ENCODE measurements at places on chromosomes 1 and 21.

DNA sequence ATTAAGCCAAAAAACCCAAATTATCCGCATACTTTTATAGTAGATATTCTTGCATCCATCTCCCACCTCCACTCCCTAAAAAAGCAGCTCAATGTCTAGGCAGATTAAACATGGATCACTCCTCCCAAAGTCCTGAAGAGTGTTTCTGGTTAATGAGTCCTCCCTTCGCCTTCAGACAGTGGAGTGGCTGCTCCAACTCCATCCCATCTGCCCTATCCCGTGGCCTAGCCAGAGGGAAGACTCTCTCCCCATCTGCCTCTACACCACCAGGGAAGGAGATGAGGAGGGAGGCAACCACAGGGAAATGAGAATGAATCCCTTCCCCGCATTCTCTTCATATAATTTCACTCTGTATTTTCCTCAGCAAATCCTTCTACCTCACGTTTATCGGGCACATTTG, 103.8 kb downstream of the SLC45A1 start:
- DNase-seq: peak; percentile 48

- DNase-seq: peak; percentile 69
These were observed 22.0 kb upstream of the BATF3 start for GRCh38 chr1:212721388-212722247.

GRCh38 chr1:38046333-38046883, at the start of gene POU3F1:
Gene POU3F1 (minus strand): TSS chr1:38046793. CDS start chr1:38046743, 50 bp downstream.
- DNase-seq: no peak

GRCh38 chr1:110107867-110108469, 4.3 kb upstream of the UBL4B start:
- DNase-seq: no peak

- DNase-seq: no peak
These were observed 4.8 kb downstream of the TP73 start for GRCh38 chr1:3657096-3657475.

DNA sequence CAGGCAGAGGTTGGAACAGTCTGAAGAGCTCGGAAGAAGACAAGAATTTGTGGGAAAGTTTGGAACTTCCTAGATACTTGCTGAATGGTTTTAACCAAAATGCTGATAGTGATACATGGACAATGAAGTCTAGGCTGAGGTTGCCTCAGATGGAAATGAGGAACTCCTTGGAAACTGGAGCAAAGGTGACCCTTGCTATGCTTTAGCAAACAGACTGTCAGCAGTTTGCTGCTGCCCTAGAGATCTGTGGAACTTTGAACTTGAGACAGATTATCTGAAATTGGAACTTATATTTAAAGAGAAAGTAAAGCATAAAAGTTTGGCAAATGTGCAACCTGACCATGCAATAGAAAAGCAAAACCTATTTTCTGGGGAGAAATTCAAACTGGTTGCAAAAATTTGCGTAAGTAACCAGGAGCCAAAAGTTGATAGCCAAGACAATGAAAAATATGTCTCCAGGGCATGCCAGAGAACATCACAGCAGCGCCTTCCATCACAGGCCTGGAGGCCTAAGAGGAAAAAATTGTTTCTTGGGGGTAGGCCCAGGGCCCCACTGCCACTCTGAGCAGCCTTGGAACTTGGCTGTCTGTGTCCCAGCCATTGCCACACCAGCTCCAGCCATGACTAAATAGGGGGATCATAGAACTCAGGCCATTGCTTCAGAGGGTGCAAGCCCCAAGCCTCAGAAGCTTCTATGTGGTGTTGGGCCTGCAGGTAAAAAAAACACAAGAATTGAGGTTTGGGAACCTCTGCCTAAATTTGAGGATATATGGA, 675.3 kb downstream of the LTN1 start:
- peak; percentile 62 for DNase-seq

DNA sequence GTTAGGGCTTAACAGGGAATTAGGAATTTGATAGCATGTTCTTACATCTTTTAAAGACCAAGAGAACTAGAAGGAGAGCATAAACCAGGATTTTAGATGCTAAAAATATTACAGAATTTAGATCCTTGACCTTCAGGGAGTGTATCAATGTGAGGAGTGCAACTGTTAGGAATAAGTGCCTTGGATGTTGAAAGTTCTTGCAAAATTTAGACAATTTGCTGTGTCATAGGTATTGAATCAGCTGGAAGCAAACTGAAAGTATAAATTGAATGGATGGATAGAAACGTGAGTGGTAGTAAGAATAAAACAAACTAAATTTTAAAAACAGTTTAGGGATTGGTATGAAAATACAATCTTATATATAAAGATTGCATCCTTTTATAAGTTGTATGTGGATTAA, 27.7 kb downstream of the PPP1R12B start:
- DNase-seq: peak; percentile 66

DNA sequence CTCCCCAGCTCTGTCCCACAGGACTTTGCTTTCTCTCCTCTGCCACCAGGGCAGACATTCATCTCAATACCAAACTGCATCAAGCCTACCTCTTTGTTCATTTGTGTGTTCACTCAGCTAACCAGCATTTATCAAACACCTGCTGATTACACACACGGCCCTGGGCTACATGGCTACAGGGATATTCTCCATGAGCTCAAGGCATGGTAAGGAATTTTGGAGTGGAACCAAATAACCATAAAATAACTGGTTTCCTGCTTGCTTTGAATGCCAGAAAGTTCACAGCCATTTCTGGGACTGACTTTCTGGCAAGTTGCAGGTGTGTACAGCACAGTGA, 54.6 kb downstream of the LDLRAD2 start:
- no peak for DNase-seq

GRCh38 chr1:832136-832535, 91.6 kb upstream of the SAMD11 start:
- DNase-seq: no peak

GRCh38 chr1:7383671-7384520, 387.2 kb upstream of the VAMP3 start:
- DNase-seq: no peak

DNA sequence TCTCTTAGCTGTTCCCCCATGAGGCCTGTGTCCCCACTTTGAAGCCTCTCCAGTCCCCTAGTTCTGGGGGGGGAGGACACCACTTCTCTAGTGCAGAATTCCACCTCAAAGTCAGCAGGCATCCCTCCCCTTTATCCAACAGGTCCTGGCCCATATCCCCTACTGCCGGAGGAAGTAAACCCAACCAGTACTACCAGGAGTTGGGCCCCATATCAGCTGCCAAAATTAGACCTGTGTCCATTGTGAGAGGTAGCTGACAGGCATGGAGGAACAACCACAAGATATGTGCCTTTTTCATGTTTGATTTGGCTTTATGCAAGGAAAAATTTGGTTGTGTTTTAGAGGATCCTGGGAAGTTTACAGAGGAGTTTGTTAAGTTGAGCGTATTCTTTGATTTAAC, 22.1 kb upstream of the SLC6A9 start:
- no peak for DNase-seq

DNA sequence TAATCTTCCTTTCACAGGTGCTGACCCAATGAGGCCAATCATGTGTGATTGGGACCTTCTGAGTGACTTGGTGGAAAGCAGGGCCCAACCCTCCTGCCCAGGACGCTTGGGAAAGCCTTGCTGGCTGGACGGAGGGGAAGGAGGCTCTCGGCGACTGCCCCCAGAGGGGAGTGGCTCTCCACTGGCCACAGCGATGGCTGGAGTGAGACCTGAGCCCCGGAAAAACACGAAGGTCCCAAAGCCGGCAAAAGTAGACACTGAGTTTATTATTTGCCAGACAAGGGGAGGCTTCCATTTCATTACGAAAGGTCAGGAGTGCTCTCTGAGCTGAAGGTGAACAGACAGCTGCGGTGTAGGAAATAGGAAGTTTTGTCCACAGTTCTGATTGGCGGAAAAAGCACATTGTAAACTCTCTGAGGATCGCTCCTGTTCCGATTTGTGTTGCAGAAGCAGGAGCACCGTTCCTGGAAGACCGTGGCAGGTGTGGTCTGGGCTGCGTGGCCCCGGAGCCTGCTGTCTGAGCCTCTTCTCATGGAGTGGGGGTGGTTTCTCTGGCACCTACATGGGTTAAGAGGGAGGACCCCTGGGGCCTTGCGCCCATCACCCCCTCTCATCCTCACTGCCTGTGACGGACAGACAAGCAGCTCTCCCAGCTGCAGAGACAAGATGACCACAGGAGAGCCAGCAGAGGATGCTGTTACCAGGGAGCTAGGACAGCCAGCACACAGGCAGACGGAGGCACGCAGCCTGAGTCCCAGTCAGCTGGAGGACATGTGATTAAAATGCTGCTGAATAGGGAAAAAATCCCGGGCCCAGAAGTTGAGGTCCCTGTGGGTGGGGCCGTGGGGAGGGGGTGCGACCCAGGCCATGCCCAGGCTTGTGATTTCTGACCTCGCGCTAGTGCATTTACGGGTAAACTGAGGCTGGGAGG, 41.5 kb downstream of the KRTAP10-1 start:
- DNase-seq: no peak

- DNase-seq: no peak
These were observed 9.7 kb upstream of the LHX8 start for GRCh38 chr1:75124510-75124909.

DNA sequence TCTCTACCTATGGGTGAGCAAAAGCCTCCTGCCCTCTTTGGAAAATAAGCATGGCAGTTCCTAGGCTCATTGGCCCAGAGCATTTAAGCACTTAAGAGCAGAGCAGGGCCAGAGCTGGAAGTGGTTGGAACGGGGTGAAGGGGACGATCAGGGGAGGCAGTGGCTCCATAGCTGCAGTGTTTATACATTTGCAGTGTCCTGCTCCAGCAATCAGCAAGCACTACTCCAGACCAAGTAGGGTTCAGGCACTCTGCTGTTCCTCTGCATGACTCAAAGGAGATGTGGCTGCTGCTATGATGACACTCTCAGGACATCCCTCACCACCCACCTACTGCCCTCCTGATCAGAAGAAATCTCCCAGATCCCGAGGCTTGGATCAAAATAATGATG, 55.0 kb downstream of the TRABD2B start:
- DNase-seq: no peak

- DNase-seq: no peak
These were observed 23.1 kb upstream of the DNAH14 start for GRCh38 chr1:224906340-224906739.

- DNase-seq: no peak
These were observed 341.5 kb downstream of the VAV3 start for GRCh38 chr1:107623431-107623830.

- DNase-seq: no peak
These were observed 31.0 kb upstream of the IL10 start for GRCh38 chr1:206803221-206803730.

DNA sequence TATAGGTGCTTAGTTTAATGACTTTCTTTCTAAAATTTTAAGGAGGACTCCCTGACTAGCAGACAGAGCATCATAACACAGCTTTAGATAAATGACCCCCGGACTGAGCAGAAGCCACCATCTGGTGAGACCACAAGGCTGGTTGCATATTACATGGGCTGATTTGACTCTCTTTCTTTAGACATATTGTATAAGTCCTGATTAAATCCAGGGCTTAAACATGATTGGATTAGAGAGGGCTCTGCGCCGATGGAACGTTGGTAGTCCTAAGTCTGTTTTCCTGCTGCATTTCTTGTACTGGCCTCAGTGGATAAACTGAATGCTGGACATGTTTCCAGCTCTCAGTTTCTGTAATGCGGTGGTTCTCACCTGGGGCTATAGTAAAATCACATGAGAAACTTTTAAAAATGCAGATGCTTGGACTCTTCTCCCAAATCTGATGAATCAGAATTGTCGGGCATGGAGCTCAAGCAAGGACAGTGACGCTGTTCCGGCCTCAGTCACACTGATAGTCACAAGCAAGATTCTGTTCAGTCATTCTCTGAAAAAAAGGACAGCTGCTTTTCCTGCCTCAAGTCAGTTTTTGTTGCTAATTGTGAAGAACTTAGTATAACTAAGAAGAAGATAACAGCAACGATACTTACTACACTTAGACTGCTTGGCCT, 16.6 kb downstream of the DDI2 start:
- DNase-seq: no peak

DNA sequence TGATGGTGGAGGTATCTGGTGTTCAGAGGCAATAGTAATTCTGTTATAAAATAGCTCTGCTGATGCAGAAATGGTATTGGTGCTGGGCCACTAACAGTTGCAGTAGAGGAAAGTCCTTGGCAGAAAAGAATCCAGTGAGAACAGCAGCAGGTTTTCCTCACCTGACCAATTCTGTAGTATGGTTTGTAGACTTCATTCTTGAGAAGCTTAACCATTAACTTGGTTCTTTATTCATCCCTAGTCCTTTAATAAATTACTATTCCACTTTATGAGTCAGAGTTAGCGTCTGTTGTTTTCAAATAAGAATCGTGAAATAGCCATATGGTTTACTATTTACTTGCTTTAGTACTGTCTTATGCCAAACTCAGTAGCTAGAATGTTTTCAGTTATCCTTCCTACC, 128.5 kb upstream of the SERTAD4 start:
- no peak for DNase-seq

DNA sequence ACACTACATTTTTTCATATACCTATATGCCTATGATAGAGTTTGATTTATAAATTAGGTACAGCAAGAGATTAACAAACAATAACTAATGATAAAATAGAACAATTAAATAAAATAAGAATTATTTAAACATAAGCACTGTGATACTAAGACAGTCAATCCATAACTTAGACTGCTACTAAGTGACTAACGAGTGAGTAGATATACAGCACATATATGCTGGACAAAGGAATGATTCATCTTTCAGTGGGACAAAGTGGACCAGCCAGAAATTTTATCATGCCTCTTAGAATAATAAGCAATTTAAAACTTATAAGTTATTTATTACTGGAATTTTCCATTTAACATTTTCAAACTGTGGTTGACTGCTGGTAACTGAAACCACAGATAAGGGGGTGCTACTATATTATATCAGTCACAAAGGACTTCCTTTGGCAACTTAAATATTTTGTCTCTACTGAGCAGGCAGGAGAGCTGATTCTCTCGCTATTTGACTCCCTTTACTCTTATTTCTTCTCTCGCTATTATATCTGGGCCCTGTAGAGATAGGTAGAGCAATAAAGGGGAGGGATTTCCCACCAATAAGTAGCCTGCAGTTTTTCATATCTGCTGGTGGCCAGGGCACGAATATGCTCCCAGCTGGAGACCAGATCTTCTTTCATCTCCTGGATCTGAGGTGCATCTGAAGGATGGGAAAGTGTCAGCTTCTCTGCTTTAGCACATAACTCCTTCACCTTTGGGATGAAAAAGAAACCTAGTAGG, 10.8 kb downstream of the SPTA1 start:
- DNase-seq: no peak

- DNase-seq: no peak
These were observed 5.7 kb downstream of the TRIM46 start for GRCh38 chr1:155179112-155180031.

All from fibroblast of the aortic adventitia (primary cell).